ENCODE measurements at places on chromosomes 11 and 22. TPM values are rescaled to one million over a fixed set of nuclear protein-coding genes. Genes with fewer than 3 reads are reported as not detected.

DNA sequence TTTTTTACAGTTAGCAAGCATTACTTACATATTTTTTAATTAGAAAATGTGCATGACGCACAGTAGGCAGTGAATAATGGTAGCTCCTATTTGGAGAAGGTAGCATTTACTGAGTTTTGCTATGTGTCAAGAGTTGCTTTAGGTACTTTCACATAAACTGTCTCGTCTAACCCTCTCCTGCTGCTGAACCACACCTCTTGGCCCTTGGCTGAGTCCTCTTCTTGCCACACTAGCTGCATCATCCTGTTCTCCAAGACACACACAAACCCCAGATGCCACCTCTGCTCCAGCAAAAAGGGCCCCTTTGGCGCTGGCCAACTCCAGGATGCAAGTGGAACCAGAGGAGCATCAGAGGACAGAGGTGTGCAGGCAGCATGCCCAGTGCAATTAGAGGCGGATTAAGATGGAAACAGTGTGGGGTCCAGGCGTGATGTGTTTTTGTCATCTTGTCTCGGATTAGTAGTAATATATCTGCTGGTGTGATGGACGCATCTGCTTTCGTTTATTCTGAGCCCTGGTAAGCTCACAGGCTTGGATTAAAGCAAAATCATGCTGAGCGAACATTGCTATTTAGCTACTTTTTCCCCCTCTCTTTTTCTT is 367.0 kb upstream of the CADM1 start:
- no peak for DNase-seq

DNA sequence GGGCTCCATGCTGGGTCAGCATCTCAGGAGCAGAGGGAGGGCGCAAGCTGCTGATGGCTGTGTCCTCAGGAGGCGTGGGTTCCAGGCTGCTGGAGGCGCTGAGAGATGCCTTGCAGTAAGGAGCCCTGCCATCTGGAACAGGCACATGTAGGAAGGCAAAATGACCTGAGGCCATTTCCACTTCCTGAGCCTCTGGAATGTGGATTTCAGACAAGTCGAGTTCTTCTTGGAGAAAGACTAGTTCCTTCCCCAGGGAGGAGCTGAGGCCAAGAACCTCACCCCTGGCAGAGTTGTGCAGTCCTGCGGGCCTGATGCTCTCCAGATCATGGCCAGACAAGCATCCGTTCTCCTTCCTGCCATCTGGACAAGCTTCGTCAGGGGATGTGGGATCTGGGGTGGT is 19.3 kb downstream of the HPS4 start:
- no peak for DNase-seq

- no peak for DNase-seq
Observed at GRCh38 chr11:44244639-44245310, 65.2 kb downstream of the ALX4 start.

CAPN5 gene
- 33.1 TPM for polyA plus RNA-seq

MRPL23 gene
- 226 TPM for polyA plus RNA-seq
